ENCODE measurements at places on chromosomes 16 and 17. TPM values are rescaled to one million over a fixed set of nuclear protein-coding genes. Genes with fewer than 3 reads are reported as not detected.

SLC12A3 gene
- total RNA-seq: 0.52 TPM

EFCAB5 gene
- total RNA-seq: 1.5 TPM

- no peak for DNase-seq
- no peaks in the 10 kb centered on the region for H3K4me1 ChIP-seq
- no peak overlapping the region for H3K27ac ChIP-seq
- no peaks in the 10 kb centered on the region for H3K27me3 ChIP-seq
- H3K36me3 ChIP-seq: no peaks in the 10 kb centered on the region
Measured at GRCh38 chr16:47310792-47311211, 150.1 kb downstream of the ITFG1 start.

DNA sequence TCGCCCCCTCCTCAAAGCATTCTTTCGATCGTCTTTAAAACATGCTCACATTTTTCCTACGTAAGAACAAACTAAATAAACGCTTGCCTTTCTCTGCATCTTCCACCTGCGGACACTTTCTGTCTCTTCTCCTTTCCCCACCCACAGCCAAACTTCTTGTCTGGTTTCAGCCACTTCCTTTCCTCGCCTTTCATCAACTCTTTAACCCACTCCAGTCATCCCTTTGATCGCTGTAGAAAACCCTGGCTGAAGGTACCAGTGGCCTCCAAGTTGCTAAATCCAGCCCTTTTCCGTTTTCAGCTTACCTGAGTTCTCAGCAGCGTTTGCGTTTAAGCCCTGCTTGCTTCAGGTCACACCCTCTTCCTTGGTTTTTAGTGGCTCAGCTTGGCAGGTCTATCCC, 483 bp downstream of the RPA1 start:
- H3K4me3 ChIP-seq: peak overlapping the region; percentile 77
- no peaks in the 10 kb centered on the region for H3K27me3 ChIP-seq
- H3K27ac ChIP-seq: peak overlapping the region; percentile 87
- DNase-seq: no peak
- H3K36me3 ChIP-seq: peaks cover 23% of the 10 kb centered on the region

GRCh38 chr17:17416400-17417360, 60.1 kb upstream of the MED9 start:
- DNase-seq: peak; percentile 38
- peaks cover 69% of the 10 kb centered on the region for H3K4me1 ChIP-seq
- no peaks in the 10 kb centered on the region for H3K27me3 ChIP-seq
- H3K36me3 ChIP-seq: no peaks in the 10 kb centered on the region

- H3K4me1 ChIP-seq: peaks cover 64% of the 10 kb centered on the region
- peak overlapping the region; percentile 96 for H3K27ac ChIP-seq
- H3K27me3 ChIP-seq: peaks cover 17% of the 10 kb centered on the region
- no peak for DNase-seq
Measured at GRCh38 chr17:8189041-8189710, 804 bp downstream of the BORCS6 start.

SPATA32 gene
- 0.05 TPM for total RNA-seq

DNA sequence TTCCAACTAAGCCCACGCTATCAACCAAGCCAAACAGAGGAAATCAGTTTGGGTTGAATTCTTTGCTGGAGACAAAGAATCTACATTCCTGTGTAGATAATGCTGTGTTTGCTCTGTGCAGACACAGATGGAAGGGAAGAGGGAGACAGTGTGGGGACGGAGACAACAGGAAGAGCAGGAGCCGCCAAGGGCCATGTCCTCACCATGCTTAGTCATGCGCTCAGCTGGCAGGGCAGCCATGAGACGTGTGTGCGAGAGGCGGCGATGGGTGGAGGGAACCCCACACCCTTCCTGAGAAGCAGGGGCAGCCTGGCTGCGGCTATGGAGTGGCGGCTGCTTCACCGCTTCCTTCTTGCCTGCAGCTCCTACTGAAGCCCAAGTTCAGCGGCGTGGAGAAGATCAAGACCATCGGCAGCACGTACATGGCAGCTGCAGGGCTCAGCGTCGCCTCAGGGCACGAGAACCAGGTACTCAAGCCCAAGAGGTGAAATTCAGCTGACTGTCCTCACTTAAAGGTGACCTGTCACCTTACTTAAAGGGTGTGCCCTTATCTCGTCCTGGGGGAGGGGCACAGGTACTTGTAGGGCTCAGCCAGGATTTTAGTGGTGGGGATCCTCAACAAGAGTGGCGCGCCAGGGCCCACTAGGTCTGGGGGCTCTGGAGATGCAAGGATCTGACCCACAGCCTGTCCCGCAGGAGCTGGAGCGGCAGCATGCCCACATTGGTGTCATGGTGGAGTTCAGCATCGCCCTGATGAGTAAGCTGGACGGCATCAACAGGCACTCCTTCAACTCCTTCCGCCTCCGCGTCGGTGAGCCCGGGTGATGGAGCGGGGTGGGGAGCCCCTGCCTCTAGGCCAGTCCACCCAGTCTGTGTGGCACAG, 47.5 kb downstream of the ADCY7 start:
- H3K4me1 ChIP-seq: no peaks in the 10 kb centered on the region
- H3K36me3 ChIP-seq: peaks cover 64% of the 10 kb centered on the region
- DNase-seq: no peak
- no peak overlapping the region for H3K27ac ChIP-seq
- no peaks in the 10 kb centered on the region for H3K27me3 ChIP-seq

FOXC2 gene
- 0.09 TPM for total RNA-seq

- DNase-seq: no peak
- H3K27ac ChIP-seq: no peak overlapping the region
- H3K4me3 ChIP-seq: no peak overlapping the region
- H3K27me3 ChIP-seq: no peaks in the 10 kb centered on the region
- no peaks in the 10 kb centered on the region for H3K36me3 ChIP-seq
Measured at GRCh38 chr16:49094471-49094870, 187.2 kb downstream of the CBLN1 start.

RTN4RL1 gene
- 0.52 TPM for total RNA-seq

TMEM220 gene
- total RNA-seq: 0.85 TPM
